ENCODE measurements at places on chromosomes 7 and 10.

GRCh38 chr10:43781480-43782361, 133.0 kb upstream of the ZNF32 start:
- no peak for DNase-seq

DNA sequence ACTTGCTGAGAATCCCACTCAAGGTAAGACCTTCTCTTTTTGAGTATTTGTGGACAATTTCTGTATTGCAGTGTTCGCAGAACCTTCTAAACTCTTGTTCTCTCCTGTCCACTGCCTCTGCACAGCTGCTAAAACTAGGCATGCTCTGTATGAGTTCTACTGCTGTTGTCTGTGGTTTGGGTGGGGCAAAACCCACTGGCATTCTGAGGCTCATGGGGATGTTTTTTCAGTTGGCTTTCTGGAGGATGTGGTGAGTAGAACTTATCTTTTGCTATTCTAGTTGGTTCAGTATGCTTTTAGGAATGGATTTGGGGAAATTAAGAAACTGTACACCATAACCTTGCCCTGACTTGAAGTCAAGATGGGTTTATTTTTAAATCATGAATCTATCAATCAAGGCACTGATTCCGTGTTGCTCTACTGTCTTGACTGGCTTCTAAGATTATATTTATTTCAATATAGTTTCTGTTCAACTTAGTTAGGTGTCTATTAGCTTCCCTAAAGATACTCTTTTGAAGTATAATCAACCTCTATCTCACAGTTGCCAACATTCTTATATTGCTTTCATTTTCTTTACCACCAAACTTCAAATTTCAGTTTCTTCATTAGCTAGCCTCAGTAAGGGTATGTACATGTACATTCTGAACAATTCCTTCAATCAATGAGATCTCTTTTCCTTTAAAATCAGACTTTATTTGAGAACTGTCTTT, 25.0 kb upstream of the C1GALT1 start:
- DNase-seq: peak; percentile 34

DNA sequence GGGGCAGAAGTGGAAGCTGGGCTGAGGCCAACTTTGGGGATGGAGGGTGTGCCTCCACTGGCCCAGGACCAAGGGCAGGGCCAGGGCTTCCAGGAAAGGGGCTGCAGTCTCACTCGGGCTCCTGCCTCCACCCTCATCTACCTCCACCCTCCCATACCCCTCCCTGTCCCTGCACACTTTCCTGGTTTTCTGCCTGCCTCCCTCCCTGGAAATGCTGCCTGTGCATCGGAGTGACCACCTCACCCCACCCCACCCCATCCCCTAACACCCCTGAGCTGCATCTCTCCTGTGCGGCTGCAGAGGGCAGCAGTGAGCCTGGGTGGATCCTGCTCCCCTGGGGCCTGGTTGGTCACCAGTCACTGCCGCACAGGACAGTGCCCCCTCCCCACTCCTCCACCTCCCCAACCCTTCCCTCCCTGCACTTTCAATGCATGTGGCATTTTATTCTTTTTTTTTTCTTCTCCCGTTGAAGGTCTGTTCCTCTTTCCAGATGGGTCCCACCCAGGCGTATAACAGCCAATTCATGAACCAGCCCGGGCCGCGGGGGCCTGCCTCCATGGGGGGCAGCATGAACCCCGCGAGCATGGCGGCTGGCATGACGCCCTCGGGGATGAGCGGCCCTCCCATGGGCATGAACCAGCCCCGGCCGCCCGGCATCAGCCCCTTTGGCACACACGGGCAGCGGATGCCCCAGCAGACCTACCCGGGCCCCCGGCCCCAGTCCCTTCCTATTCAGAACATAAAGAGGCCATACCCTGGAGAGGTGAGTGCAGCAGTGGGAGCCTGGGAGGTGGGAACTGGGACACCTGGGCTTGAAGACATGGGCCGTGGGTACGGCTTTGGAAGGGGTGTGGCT, 54.1 kb upstream of the PPIF start:
- DNase-seq: no peak

DNA sequence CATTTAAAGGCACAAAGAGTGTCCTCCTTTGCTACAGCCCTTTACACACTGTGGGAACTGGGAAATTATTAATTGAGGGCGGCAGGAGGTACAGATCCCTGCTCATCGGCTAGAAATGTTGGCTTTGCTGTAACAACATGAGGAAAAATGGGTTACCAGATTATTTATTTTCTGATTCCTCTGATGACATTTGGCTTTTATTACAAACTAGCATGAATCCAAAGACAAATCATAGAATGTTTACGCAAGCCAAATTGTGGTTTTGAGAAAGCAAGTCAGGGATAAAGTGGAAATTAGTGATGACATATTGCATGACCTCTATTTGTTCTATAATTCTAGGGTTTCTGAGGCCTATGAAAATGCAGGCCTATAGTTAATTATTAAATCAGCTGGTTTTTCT, 126.1 kb upstream of the TMEM196 start:
- DNase-seq: no peak

DNA sequence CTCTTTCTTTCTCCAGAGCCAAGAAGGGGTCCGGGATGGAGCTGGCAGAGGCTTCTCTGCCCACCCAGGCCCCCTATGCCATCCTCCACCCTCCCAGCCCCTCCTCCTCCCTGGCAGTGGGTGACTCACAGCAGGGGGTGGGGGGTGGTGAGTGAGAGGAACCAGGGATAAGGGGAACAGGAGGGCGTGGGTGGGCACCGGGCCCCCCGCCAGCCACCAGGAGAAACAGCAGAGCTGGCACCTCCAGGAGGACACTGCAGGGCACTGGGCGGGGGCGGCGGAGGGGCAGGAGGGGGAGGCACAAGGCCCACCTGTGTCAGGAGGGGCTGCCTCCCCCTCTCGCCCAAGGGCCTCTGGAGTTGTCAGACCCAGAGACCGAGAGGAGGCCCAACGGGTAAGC, 56.0 kb downstream of the CAMK2B start:
- DNase-seq: no peak

DNA sequence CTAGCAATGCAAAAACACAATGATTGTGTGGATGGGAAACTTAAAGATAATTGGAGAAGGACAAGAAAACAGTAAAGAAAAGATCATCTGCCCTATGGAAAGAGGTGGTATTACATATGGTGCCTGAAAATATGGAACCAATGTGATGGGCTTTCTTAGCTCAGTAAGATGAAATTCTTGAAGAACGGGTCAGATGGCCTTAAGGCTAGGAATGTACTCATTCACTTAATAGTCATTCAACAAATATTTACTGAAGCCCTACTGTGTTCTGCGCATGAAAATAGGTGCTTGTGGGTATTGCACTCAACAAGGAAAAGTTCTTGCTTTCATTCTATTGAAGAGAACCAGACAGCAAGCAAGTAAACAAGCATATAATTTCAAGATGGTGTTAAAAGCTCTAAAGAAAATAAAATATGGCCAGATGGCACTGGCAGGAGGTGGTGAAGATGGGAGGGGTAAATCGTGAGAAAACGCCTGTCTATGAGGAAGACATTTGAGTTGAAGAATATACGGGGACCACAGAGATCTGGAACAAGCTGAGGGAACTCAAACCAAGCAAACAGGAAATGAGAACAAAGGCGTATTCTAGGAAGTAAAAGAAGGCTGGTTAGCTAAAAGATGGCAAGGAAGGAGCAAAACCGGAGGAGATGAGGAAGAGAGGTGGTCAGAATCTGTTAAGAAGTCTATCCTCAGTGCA, 179.7 kb downstream of the ANK3 start:
- no peak for DNase-seq

DNA sequence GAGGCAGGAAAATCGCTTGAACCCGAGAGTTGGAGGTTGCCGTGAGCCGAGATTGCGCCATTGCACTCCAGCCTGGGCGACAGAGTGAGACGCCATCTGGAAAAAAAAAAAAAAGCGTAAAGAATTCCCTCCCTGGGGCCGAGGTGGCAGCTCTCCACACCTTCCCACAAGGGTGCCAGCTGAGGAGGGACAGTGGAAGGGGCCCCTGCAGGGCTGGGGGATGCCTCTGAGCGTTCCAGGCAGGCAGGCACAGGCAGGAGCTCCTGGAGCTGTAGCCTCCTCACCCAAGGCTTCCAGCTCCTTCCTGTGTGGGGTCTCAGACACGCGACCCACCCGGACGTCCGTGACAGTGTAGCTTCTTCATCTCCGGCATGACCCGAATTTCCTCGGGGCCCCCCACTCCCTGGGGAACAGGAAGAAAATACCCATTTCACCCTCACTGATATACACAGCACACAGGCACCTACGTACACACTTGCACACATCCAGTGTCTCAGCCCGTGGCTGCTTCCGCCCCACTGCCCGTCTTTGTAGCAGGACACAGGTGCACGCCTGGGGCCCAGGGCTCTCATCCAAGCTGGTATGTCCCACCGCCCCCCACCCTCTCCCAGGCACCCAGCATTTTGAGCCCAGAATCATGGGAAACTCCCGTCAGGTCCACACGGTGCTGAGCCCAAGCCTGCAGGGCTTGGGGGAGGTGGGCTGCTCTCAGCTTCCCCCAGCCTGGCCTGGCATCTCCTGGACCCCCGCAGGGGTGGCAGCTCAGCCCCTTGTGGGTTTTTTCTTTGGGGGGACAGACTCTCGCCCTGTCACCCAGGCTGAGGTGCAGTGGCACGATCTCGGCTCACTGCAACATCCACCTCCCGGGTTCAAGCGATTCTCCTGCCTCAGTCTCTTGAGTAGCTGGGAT, 25.7 kb downstream of the GRIFIN start:
- DNase-seq: no peak

DNA sequence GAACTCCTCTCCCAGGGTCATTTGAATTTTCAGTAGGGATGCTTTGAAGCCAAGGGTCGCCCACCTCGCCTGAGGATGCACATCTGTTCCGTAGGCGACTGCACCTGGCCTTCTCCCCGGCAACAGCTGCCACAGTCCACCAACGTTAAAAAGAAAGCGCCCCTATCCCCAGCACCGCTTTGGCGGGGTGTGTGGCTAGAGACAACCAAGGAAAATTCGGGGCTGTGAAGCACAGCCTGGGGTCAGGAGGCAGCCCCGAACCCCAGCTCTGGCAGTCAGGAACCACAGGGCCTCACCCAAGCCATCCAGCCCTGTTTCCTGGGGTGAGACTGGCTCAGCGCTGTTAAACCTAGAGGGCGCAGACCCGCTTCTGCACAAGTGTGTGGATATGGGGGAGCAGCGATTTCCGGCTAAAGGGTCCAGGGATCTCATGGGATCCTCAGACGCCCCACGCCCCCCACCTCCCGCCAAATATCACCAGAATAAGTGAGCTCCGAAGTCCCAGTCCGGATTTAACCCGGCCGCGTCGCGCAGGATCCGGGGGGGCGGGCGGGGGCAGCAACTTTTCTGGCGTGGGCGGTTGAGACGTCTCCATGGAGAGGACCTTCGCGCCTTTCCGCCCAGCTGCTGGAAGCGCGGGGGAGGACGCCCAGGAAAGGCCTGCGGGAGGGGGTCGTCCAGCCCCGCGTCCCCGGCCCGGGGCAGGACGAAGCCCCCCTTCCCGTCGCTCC, 822 bp downstream of the ZC3HAV1L start:
- no peak for DNase-seq

DNA sequence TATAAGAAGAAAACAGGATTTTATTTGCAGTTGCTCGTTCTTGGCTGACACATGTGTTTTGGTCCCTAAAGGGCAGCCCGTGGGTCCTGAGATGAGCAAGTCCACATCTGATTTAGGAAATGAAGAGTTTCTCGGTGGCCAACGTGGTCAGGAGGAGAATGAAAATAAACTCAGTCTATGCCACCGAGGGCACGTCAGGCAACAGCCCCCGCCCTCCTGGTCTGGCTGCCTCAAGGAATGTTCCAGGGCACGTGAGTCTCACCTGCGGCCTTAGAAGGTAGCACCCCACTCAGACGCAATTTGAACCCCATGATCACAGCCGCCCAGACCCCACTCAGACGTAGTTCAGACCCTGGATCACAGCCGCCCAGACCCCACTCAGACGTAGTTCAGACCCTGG, 197.2 kb downstream of the ADARB2 start:
- no peak for DNase-seq

GRCh38 chr10:96470116-96470743, 43.5 kb downstream of the TLL2 start:
- DNase-seq: no peak

- no peak for DNase-seq
Measured at GRCh38 chr10:34885898-34886297, 70.8 kb upstream of the PARD3 start.

- DNase-seq: no peak
Measured at GRCh38 chr10:120506674-120507073, 49.6 kb downstream of the PLPP4 start.

- DNase-seq: no peak
Measured at GRCh38 chr7:125412890-125413665, 483.5 kb upstream of the POT1 start.

DNA sequence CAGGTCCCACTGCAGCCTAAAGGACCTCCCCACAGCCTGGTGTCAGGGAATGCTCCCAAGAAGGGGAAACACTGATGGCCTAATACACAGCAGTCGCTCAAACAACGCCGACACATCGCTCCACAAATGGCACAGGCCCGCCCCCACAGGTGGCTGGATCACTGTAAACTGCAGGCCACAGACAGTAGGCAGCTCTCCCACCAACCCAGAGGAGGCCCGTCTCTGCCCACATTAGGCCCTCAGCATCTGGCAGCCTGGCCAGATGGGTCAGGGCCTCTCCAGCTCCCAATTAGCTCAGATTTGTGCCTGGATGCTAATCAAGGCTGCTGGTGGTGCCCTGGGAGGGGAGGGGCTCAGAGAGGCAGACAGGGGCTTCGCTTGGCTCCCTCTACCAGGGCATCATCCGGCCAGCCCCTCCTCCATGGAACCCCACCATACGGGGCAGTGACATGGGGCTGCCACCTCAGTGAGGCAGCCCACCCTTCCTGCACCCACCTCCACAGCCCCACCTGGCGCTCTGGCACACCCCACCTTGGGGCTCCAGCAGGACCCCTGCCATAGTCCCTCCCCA, 42.7 kb downstream of the CAMK2B start:
- no peak for DNase-seq

DNA sequence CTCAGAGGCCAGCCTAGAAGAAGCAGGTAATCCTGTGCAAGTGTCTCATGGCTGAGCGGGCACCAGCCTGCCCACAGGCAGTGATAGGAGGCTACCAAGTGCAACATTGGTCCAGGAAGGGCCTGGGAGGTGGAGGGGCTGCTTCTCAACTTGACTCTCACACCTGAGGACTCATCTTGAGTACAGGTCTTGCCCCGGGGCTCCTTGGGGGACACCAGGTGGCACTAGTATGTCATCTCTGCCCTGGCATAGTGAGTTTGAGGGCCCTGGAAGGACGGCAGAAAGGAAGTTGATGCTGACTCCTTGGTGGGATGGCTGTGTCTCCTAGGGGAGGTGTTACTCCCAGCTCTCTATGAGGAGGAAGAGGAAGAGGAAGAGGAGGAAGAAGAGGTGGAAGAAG, 2.3 kb downstream of the CCDC136 start:
- DNase-seq: no peak

Data from T follicular helper cell (primary cell).